ENCODE measurements at places on chromosomes 3 and 15. TPM values are rescaled to one million over a fixed set of nuclear protein-coding genes. Genes with fewer than 3 reads are reported as not detected.
A peak's percentile ranks its signal among the peaks of the same experiment; 100 is the strongest.

- H3K27me3 ChIP-seq, result no peaks in the 10 kb centered on the region
- no peak overlapping the region for H3K4me3 ChIP-seq
- DNase-seq, result no peak
- no peak overlapping the region for H3K27ac ChIP-seq
- H3K4me1 ChIP-seq, result no peaks in the 10 kb centered on the region
- H3K36me3 ChIP-seq, result no peaks in the 10 kb centered on the region
Measured at GRCh38 chr3:29064085-29064484, 216.8 kb upstream of the RBMS3 start.

DNA sequence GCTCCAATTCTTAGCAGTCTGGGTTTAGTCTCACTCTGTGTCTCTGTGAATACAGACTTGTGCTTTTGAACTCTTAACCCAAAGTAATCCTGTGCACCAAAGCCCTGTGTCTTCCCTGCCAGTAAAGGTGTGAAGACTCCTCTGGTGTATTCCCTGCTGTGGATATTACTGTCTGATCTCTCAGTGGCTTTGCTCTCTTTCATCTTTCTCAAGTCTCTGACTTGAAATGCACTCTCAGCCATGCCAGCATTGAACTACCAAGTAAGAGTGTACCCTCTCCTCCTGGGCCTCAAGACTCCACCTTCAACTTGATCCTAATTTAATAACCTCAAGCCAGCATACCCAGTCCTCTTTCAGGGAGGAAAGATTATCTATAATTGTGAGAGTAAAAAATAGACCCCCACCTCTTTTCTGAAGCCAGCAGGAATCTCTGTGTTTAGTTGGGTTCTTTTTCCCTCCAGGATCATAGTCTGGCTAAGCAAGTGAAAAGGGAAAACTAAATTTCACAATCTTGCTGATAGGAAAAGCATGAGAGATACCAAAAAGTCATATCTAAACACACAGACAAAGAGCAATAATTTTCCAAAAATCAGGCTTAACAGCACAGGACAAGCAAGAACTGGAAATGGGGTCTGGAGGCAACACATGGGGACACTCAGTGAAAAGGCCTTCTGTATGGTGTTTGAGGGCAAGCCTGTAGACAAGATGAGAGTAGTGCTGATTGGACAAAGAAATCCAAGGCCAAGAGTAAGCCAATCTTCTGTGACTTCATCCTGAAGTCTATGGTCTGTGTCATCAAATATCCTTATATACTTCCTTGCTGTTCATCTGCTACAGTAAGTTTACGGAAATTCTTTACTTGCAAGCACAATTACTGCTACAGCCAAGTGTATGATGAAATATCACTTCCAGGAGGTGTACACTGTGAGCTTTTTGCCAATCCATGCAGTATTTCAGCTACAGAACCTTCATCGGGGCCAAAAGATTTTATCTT is 296.1 kb upstream of the TGFBR2 start:
- no peaks in the 10 kb centered on the region for H3K36me3 ChIP-seq
- H3K27ac ChIP-seq, result no peak overlapping the region
- H3K4me1 ChIP-seq, result no peaks in the 10 kb centered on the region
- DNase-seq, result peak; percentile 48

Gene OCA2
- total RNA-seq, result not detected

DNA sequence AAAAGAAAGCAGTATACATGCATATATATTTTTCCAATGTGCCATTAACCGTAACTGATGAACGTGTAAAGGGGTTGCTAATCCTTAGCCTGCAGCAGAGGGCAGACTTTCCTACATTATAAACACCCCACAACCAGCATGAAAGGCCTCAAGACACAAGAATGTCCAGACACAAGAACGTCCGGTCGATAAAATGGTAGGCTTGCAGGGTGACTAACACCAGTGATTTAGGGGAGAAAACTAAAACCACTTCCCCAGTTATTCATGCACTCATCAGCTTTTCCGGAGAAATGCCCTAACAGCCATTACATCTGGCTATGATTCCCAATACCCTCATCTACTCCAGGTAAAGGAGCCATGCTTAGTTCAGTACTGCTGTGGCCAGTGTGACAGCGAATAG is 57.4 kb downstream of the LRTM1 start:
- H3K4me1 ChIP-seq, result no peaks in the 10 kb centered on the region
- no peak overlapping the region for H3K27ac ChIP-seq

Gene GASK1A
- 17.5 TPM for total RNA-seq
